ENCODE measurements at places on chromosomes 11 and 22.

- DNase-seq = no peak
Observed at GRCh38 chr11:83317757-83318690, 31.9 kb upstream of the CCDC90B start.

- no peak for DNase-seq
Observed at GRCh38 chr11:16895306-16895705, 118.9 kb downstream of the PLEKHA7 start.

- DNase-seq = no peak
Observed at GRCh38 chr11:73281201-73281741, 9.1 kb downstream of the P2RY6 start.

GRCh38 chr11:73234471-73235181, 16.5 kb downstream of the P2RY2 start:
- DNase-seq = no peak

DNA sequence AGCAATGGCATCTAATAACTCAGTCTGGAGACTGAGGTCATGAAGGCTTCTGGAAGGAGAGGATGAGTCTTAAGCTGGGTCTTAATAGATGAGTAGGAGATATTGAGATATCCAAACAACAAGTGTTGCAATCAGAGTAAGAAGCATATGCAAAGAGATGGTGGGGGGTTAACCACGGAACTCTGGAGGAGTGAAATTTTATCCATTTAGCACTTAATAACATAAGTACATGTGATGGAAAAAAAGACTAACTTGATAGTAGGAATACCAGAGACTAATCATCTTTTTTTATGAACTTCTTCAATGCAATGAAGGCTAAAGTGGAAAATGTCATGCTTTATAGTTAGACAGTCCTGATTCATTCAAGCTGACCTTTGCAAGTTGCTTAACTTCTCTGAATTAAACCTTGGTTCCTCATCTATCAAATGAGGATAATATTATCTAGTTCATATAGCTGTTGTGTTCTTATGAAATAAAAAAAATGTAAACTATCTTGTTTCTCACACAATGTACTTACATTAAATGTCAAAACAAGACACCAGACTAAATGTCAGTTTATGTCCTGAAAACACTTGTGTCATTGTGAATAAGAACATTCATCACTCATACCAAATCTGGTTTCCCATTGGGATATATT, 403.1 kb upstream of the CCDC90B start:
- DNase-seq = no peak

GRCh38 chr22:25148149-25148691, 51.4 kb upstream of the CRYBB3 start:
- no peak for DNase-seq

GRCh38 chr22:46539169-46539568, 1.7 kb upstream of the CELSR1 start:
- no peak for DNase-seq

- no peak for DNase-seq
Observed at GRCh38 chr11:125329786-125330185, 165.2 kb downstream of the PKNOX2 start.

DNA sequence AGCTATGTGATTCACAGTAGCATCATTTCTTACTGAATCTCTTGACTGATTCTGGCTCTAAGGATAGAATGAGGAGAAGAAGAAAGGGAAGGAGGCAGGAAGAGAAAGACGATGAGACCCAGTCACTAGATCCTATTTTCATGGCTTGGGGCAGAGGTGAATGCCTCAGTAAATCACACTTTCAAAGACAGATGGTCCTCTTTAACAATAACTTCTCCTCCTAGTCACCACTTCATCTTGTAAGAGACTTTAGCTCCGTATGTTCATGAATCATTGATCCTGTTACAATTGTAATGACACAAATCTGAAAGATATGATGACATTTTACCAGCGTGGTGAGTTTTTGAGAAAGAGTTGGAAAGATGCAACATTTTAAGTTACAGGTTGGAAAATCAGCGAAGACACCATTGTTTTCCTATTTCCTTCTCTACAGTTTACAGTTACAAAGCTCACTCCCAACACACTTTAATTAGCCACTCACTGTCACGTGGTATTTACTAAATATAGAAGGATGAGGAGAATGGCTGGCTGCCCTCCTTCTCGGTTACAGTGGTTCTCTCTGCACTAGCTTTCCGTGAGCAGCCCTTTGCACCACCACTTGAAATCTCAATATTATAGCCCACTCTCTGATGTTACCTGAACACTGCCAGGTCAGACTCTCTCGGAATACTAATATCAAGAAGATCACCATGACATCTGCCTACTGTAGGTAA, 205.8 kb downstream of the CADM1 start:
- DNase-seq = no peak

- DNase-seq = no peak
Observed at GRCh38 chr22:44372611-44373010, 59.9 kb upstream of the SHISAL1 start.

DNA sequence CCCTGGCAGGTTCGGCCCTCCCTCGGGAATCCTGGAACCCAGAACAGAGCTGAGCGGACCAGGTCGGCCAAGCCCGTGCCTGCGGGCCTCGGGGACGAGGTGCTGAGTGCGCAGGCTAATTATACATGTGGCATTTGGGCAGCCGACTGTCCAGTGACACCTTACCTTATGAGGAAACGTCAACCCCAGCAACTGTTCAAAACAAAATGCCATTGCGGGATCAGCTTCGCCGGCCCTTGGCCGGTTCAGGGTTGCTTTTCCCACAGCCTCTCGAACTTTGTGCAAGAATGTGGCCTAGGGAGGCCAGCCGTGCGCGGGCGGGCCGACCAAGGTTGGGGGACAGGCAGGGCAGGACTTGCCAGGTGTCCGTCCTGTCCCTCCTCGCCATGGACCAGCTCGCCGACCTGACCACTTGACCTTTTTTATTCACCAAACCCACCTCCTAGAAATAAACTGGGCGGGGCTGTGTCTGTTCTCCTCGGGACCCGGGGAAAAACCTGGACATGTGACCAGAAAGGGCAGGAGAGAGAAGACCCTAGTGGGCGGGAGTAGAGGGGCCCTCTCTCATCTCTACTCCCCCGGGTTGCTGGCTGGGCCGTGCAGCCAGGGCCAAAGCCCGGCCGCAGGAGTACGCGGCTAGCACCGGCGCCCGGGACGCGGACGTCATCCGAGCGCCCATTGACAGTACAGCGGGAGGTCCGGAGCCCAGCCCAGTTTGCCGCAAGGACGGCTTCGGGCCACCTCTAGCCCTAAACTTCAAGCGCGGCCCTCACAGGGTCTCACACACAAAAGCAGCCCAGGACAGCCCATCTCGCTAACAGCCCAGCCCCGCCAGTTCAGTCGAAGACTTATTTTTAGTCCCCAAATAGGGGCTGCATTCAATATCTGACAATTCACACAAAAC, 134.3 kb upstream of the C11orf58 start:
- no peak for DNase-seq

DNA sequence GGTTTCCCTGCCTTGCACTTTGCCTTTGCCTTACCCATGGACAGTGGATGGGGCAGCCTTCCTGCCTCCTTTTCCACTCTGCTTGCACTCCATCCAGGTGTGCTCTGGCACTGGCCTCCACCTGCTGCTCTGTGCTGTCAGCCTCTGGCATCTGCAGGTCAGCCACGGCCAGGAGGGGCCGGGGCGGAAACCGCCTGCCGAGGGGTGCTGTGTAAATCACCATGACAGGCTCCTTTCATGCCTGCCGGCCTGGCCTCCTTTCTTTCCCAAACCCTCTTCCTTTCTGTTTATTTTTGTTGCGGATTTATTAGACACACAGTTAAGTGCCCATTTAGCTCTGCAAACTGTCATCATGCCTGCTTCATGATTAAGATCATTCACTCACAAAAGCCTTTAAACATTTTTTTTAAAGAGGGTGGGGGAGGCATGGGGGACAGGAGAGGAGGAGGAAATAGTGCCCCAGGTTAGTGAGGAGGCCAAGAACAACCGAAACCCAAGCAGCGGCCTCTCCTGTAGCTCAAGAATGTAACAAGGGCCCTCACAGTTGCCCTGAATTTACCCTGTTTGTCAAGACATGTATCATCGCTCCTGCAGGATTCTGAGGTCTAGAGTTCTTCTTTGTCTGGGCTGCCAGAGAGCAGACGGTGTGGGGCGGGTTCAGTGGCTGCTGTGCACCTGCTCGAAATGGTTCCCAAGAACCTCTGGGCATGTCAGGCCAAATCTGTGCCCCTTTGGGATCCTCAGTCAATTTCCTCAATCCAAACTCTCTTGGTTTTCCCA, 83.3 kb downstream of the BARX2 start:
- no peak for DNase-seq

DNA sequence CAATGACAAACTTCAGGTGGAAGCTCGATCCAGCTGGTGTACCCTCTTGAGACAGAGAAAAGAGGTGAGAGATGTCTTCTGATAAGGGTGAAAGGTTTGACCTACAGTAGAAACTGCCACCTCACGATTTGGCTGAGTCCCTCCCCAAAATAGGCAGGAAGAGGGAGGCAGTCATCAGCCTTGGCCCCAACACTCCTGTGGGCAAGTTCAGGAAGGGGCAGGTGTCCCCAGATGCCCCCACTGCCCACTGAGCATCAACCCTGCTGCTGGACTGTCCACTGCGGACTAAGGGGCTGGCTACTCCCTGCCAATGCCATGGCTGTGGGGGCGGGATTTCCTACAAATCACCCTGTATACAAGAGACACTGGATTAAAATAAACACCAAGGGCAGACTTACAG, 441.4 kb downstream of the BUD13 start:
- no peak for DNase-seq

DNA sequence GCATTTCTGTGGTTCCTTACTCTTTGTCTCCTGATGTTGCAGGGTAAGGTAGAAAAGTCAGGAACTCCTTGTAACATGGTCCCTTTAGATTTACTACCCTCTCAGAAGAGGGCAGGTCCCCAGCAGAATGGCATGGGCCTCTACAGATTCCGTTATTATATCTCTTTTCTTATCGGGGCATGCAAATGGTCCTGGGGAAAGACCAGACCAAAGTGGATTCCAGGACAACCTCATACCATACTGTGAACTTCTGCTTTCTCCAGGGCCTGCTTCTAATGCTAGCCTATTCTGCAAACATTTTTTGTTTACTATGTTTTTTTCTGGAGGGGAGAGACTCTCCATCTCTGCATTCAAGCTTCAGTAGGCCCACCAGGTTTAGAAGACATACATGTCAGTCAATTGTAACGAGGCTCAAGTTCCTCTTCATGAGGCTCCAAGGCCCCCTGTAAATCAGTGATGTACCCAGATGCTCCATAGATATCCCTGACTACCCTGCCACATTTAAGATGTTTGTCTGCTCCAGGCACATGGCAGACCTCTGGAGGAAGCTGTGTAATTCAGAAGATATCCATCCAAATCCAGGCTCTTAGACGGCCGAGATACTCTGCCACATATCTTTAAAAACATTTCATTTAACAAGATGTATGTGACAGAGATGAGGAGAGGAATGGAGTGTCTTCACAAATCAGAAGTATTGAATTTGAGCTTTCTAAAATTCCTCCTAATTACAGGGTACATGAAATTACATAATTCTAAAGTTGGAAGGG, 8.5 kb upstream of the ME3 start:
- no peak for DNase-seq

DNA sequence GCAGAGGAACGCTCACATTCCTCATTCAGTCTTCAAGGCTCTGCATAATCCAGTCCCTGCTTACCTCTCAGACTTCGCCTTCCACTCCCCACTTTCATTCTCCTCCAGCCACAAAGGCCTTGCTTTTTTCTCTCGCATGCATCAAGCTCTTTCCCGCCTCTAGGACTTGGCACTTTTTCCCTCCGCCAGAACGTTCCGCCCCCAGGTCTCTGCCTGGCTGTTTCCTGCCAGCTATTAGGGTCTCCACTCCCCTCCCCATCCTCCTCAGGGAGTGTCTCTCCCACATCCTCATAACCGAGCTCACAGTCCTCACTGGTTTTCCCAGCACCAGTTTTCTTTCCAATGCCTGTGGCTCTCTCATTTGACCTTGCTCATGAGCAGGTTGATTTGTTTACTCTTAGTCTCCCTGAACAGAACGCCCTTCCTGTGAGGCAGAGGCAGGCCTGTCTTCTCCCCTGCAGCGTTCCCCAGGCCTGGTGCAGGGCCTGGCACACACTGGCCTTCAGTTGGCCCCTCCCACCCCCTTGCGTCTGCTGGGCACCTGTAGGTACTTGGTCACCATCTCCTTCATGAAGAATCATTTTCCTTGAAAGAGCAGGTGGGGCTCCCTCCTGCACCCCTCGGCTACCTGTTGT, 75.2 kb downstream of the RTL6 start:
- DNase-seq = no peak

- DNase-seq = peak; percentile 76
Observed at GRCh38 chr11:119891055-119891768, 162.2 kb upstream of the NECTIN1 start.

DNA sequence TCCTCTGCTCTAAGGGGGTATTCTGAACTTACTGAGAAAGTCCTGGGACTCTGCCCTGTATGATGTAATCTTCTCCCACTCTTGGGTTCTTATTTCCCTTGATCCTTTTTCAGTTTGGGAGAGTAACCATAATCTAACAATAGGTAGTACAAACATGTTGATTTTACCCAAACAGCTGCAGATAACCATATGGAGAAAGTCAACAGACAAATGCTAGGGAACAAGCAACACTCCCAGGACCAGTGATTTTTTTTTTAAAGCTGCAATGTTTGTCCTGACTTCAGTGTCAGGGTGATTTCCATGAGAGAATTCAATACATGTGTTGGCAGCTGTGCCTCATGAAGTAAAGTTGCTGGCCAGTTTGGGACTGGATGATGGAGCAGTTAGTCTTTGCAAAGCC, 156.5 kb downstream of the FCHSD2 start:
- DNase-seq = no peak

- no peak for DNase-seq
Observed at GRCh38 chr11:47955061-47955755, 25.2 kb upstream of the PTPRJ start.

- no peak for DNase-seq
Observed at GRCh38 chr22:38243007-38243765, 29.6 kb downstream of the TMEM184B start.

DNA sequence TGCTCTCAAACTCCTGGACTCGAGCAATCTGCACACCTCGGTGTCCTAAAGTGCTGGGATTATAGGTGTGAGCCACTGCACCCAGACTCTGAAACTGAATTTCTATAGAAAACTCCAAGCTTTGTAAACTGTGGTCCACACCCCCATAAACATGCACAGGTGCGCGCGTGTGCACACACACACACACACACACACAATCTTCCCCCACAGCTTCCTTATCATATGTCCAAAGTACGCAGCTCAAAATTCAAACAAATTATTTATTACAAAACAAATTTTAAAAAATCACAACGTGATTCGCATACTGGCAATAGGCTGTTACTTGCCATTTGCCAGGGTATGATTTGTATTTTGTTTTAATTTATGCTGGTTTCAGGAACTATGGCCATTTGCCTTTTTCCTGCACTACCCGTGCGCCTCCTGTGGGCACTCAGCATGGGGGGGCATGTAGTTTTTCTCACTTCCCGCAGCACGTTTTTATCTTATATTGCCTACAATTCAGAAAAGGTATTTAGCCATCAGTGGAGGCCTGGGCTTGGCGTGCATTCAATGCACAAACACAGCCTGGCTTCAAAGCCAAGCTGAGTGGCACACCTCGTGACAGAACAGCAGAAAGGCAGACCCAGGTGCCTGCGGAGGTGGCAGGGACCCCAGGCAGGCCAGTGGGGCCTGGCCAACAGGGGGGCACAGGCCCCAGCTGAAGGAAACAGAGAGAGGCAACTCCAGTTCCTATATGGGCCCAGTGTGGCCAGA, 10.8 kb upstream of the SNX32 start:
- DNase-seq = no peak
